ENCODE measurements at places on chromosomes 4 and X. TPM values are rescaled to one million over a fixed set of nuclear protein-coding genes. Genes with fewer than 3 reads are reported as not detected.

DNA sequence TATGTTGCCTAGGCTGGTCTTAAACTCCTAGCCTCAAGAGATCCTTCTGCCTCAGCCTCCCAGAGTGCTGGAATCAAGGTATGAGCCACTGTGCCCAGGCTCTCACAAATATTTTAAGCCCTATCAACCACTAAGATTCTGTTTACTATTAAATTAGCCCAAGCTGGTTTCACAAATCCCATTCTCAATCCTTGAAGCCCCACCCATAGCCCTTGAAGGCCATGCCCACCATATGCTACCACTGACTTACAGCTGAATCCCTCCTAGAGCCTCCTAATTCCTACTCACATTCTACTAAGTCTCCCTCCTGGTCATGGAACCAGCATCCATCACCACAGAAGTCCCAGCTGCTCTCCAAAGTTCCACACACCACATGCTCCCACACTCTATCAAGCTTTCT is 9.7 kb downstream of the GRIPAP1 start:
- no peak overlapping the region for H3K4me3 ChIP-seq
- no peaks in the 10 kb centered on the region for H3K4me1 ChIP-seq
- H3K27me3 ChIP-seq, result no peaks in the 10 kb centered on the region
- H3K27ac ChIP-seq, result no peak overlapping the region

DNA sequence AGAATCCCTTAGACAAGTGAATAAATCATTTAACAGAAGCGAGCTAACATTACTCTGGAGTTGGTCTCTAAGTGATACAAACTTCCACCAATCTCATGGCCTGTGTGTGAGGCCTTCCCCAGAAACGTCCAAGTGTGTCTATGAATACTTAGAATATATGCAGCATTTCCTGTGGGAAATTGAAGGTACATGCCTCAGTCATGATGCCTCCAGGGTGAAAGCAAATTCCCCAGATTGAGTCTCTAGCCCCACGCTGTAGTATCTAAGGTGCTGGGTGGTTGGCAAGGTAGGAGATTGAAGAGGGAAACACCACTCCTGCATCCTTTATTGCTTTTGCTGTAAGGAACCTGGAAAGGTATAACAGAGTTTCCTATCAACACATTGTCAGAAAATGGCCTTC is 113.8 kb downstream of the IL13RA2 start:
- H3K4me1 ChIP-seq, result no peaks in the 10 kb centered on the region
- no peak overlapping the region for H3K4me3 ChIP-seq
- no peak for DNase-seq
- H3K27me3 ChIP-seq, result no peaks in the 10 kb centered on the region
- no peaks in the 10 kb centered on the region for H3K36me3 ChIP-seq

DNA sequence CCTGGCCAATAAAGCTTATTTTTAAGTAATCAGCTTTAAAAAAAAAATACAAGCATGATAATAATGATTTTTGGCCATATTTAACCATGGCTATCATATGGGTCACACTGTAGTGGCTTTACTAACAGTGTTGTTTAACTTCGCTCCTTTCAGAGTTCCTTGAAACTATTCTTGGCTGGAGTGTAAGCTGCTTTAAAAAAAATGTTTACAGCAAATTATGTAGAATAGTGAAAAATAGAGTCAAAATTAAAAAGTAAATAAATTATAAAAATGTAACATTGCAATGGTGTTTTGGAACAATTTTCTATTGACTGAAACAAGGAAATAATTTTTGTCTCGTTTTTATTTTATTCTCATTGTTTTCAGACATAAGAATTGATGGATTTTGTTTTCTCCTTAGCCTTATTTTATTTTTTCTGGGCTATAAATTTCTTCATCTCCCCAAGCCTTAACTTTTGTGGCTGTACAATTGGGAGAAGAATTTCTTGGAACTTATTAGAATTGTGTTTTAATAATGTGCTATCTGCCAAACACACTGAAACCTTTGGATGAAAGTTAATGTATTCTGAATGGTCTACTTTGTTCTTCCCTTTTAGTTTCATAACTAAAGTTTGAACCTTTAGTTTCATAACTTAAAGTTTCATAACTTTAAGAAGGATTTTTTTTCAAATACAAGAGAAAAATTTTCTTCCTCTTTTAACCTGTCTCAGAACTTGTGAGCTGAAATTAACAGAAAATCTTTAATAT is 182.0 kb downstream of the ARHGAP24 start:
- no peak overlapping the region for H3K27ac ChIP-seq
- H3K4me3 ChIP-seq, result no peak overlapping the region
- no peak for DNase-seq
- H3K27me3 ChIP-seq, result no peaks in the 10 kb centered on the region

DNA sequence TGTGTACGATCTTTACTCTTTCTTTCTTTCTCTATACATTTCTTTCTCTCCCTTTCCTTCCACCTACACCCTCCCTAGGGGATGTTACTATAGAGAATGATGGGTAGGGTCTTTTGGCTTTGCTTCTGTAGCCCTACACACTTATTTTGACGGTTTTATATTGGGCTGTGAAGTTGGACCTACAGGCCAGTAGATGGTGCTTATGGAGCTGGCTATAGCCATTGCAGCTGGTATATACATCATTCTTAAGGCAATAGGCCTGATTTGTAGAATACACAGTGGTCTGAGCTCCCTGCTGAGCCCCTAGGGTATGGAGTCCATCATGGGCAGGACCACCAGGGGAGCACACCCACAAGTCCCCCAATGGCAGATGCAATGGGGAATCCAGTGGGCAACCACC is 1869.7 kb downstream of the STIM2 start:
- H3K27ac ChIP-seq, result no peak overlapping the region
- H3K36me3 ChIP-seq, result no peaks in the 10 kb centered on the region
- DNase-seq, result no peak
- H3K27me3 ChIP-seq, result no peaks in the 10 kb centered on the region
- H3K4me3 ChIP-seq, result no peak overlapping the region
- H3K4me1 ChIP-seq, result no peaks in the 10 kb centered on the region

- no peak overlapping the region for H3K27ac ChIP-seq
- no peaks in the 10 kb centered on the region for H3K27me3 ChIP-seq
- no peaks in the 10 kb centered on the region for H3K36me3 ChIP-seq
- H3K4me3 ChIP-seq, result no peak overlapping the region
- no peak for DNase-seq
- no peaks in the 10 kb centered on the region for H3K4me1 ChIP-seq
Observed at GRCh38 chr4:150746156-150746555, 164.2 kb downstream of the MAB21L2 start.

DNA sequence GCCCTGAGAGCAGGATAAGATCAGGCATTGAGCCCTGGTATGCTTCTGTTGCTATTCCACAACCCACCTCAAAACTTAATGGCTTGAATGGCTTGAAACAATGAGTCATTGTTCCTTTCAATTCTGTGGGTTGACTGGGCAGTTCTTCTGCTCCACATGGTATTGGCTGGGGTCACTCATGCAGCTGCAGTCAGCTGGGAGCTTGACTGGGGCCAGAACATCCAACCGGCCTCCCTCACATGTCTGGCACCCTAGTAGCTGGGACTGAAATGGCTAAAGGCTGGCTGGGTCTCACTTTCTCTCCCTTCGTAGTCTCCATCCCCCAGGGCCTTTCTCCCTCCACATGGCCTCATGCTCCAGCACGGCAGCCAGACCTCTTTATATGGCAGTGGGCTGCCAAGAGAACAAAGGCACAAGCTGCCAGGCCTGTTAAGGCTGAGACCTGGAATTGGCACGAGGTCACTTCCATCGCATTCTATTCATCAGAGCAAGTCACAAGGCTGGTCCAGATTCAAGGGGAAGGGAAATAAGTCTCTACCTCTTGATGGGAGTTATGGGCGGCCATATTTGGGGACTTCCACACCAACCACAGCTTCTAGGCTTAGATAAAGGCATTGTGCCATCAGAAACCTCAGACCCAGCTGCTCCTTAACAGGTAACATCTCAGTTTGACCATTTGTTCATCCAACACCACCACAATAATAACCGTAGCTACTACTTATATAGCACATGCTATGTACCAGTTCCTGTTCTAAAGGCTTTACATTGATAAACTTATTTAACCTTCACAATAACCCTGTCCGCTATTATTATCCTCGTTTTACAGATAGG is 159.7 kb upstream of the ATP6AP2 start:
- H3K27ac ChIP-seq, result no peak overlapping the region
- no peaks in the 10 kb centered on the region for H3K4me1 ChIP-seq
- no peaks in the 10 kb centered on the region for H3K27me3 ChIP-seq

DNA sequence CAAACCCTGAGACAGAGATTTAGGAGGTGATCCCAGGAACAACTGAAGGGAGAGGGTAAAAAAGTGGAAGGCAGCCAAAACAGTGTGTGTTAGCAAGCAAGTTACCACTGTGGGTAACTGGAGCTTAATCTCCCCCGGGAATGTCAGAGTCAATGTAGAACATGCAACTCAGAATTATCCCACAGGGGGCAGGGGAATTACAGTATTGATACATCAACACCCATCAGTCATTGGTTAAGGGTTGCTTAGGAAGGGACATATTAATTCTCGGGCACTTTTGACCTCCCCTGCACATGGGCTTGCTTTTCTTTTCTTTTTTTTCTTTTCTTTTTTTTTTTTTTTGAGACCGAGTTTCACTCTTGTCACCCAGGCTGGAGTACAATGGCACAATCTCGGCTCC is 29.3 kb downstream of the CXorf58 start:
- no peaks in the 10 kb centered on the region for H3K27me3 ChIP-seq
- H3K27ac ChIP-seq, result no peak overlapping the region
- no peaks in the 10 kb centered on the region for H3K4me1 ChIP-seq
- H3K4me3 ChIP-seq, result no peak overlapping the region

GRCh38 chr4:8019396-8020365 is 80.0 kb upstream of the AFAP1 start:
- H3K27ac ChIP-seq, result no peak overlapping the region
- DNase-seq, result peak; percentile 80
- H3K36me3 ChIP-seq, result no peaks in the 10 kb centered on the region
- no peaks in the 10 kb centered on the region for H3K27me3 ChIP-seq

DNA sequence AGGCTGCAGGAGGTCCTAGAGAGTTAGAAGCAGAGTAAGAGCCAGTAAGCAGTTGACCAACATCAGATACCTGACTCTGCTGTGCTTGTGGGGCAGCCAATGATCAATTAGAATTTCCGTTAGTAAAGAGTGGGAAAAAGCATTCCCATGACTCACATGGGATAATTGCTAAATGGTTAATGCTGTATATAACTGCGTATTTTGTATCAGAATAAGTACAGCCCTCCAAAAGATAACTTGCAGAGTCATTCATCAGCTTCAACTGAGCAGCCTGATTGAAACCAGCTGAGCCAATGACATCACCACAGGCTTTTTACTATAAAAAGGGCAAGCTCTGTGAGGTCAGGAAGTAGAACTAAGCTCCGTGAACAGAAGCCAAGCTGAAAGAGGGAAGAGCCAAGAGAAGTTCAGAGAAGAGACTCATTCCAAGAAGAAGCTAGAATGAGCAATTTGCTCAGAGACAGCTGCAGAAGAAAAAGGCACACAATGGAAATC is 67.9 kb downstream of the PPP3CA start:
- H3K4me1 ChIP-seq, result peaks cover 17% of the 10 kb centered on the region
- H3K4me3 ChIP-seq, result no peak overlapping the region
- H3K36me3 ChIP-seq, result no peaks in the 10 kb centered on the region
- DNase-seq, result no peak

GRCh38 chr4:75724867-75725724 is 719 bp downstream of the USO1 start:
- H3K27ac ChIP-seq, result peak overlapping the region; percentile 100
- DNase-seq, result peak; percentile 80
- H3K4me3 ChIP-seq, result peak overlapping the region; percentile 84
- H3K36me3 ChIP-seq, result no peaks in the 10 kb centered on the region
- H3K4me1 ChIP-seq, result peaks cover 12% of the 10 kb centered on the region

GRCh38 chrX:48154796-48155195 is 24.4 kb downstream of the SPACA5B start:
- DNase-seq, result no peak
- no peaks in the 10 kb centered on the region for H3K4me1 ChIP-seq
- H3K27ac ChIP-seq, result no peak overlapping the region
- H3K27me3 ChIP-seq, result no peaks in the 10 kb centered on the region

GRCh38 chr4:44760142-44760898 is 34.0 kb upstream of the GNPDA2 start:
- H3K4me1 ChIP-seq, result no peaks in the 10 kb centered on the region
- no peak overlapping the region for H3K27ac ChIP-seq
- peaks cover 7% of the 10 kb centered on the region for H3K27me3 ChIP-seq
- H3K4me3 ChIP-seq, result no peak overlapping the region

- peak within 1 kb of the TSS; percentile 20 for H3K27ac ChIP-seq
- no peaks in the 10 kb centered on the region for H3K36me3 ChIP-seq
- H3K27me3 ChIP-seq, result peaks cover 17% of the 10 kb centered on the region
- peak within 1 kb of the TSS; percentile 38 for H3K4me3 ChIP-seq
Observed at GRCh38 chrX:10156199-10157031, at the start of gene CLCN4. Gene CLCN4 (plus strand): TSS chrX:10156975. CDS start chrX:10185033, 28,058 bp downstream.

GRCh38 chrX:18890049-18890381 is 93.9 kb downstream of the PHKA2 start:
- no peaks in the 10 kb centered on the region for H3K36me3 ChIP-seq
- no peaks in the 10 kb centered on the region for H3K4me1 ChIP-seq
- no peak overlapping the region for H3K27ac ChIP-seq
- H3K27me3 ChIP-seq, result no peaks in the 10 kb centered on the region
- no peak for DNase-seq

- no peaks in the 10 kb centered on the region for H3K36me3 ChIP-seq
- DNase-seq, result no peak
- no peak overlapping the region for H3K27ac ChIP-seq
- H3K4me1 ChIP-seq, result no peaks in the 10 kb centered on the region
- no peaks in the 10 kb centered on the region for H3K27me3 ChIP-seq
- no peak overlapping the region for H3K4me3 ChIP-seq
Observed at GRCh38 chrX:34873500-34874225, 68.9 kb upstream of the FAM47B start.

DNA sequence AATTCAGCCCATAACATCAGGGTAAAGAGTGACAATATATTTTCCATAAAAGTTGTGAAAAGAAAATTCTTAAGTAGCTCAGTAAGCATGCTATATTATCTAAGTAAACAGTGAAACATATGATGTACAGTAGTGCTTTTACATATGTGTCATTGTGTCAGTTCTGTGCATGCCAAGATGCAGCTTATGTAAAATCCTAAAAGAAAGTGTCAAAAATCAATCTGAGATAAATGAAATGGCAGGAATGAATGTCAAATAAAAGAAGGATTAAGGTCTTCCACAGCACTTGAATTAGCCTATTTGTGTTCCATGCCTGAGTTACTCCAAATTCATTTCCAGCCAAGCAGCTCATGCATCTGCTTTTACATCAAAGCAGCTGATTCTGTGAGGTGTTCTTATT is 452.7 kb upstream of the HS3ST1 start:
- no peak overlapping the region for H3K27ac ChIP-seq
- no peaks in the 10 kb centered on the region for H3K27me3 ChIP-seq
- no peak for DNase-seq
- H3K36me3 ChIP-seq, result no peaks in the 10 kb centered on the region

SPINK2 gene
- total RNA-seq, result 0.68 TPM

SPANXA2 gene
- not detected for total RNA-seq

CHRDL1 gene
- 19.2 TPM for total RNA-seq

NDNF gene
- 6.0 TPM for total RNA-seq

ZCCHC18 gene
- total RNA-seq, result not detected

STS gene
- 4.9 TPM for total RNA-seq

SLC6A14 gene
- not detected for total RNA-seq

ARAP2 gene
- 42.3 TPM for total RNA-seq

SOX3 gene
- not detected for total RNA-seq

CORIN gene
- not detected for total RNA-seq

STAP1 gene
- not detected for total RNA-seq

Measured in transverse colon (tissue), 4 donors.